ENCODE measurements at places on chromosomes 11 and 22.

DNA sequence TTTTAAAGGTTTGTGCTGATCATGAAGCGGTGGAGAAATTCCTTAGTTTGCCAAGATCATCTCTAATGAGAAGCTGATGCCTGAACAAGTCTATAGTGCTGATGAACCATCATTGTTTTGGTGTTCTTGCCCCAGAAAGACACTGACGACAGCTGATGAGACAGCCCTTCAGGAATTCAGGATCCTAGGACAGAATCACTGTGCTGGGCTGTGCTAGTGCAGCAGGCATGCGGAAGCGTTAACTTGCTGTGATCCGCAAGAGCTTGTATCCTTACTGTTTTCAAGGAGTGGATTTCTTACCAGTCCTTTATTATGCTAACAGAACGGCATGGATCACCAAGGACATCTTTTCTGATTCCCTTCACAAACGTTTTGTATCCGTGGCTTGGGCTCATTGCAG is 104.1 kb downstream of the TBC1D22A start:
- no peak for DNase-seq

- DNase-seq = no peak
Observed at GRCh38 chr11:113628912-113629311, 77.2 kb downstream of the TMPRSS5 start.

GRCh38 chr22:40413873-40414272 is 43.5 kb downstream of the SGSM3 start:
- no peak for DNase-seq

DNA sequence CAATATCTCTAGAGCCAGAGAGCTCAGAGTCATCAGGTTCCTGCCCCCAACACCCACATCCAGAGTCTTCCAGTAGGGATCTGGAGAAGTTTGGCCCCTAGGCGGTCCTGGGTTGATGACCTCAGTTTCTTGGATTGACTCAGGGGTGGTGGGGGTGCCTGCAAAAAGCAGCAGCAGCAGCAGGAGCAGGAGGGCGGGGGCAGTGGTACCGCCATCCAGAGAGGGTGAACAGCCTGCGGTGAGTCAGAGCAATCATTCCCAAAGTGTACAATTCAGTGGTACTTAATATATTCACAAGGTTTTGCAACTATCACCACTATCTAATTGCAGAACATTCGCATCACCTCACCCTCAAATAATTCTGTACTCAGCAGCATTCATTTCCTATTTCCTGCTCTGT is 9.9 kb upstream of the SEC14L3 start:
- DNase-seq = no peak

DNA sequence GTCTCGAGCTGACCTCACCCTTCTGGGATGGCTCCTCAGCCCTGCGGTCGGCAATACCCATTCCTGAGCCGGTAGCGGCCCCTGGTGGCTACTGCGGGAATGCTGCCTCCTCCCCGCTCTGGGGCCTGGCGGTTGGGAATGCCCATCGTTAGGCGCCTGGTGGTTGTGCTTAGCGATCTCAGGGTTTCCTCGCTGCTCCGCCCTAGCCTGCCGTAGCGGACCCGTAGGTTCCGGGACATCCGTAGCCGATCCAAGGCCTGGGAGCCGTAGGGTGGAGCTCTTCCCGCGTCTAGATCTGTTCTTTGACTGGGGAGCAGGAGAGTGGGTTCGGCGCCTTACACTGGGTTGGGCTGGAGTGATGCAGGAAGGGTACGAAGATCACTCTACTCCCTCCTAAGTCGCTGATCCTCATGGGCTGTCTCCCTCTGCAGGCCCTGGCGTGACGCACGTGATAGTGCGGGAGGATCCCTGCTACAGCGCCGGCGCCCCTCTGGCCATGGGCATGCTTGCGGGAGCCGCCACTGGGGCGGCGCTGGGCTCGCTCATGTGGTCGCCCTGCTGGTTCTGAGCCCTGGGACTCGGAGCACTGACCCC is 14.8 kb downstream of the PLEKHB1 start:
- DNase-seq = peak; percentile 89

GRCh38 chr11:123560006-123560405 is 94.4 kb downstream of the SCN3B start:
- peak; percentile 44 for DNase-seq

GRCh38 chr22:40383905-40384304 is 13.5 kb downstream of the SGSM3 start:
- no peak for DNase-seq

- no peak for DNase-seq
Observed at GRCh38 chr22:50699756-50700386, 27.2 kb downstream of the SHANK3 start.

- DNase-seq = no peak
Observed at GRCh38 chr22:37741312-37741795, 44.5 kb downstream of the TRIOBP start.

GRCh38 chr11:9840460-9841004 is 176.7 kb downstream of the SWAP70 start:
- no peak for DNase-seq

- no peak for DNase-seq
Observed at GRCh38 chr11:35464308-35464707, 45.0 kb upstream of the SLC1A2 start.

DNA sequence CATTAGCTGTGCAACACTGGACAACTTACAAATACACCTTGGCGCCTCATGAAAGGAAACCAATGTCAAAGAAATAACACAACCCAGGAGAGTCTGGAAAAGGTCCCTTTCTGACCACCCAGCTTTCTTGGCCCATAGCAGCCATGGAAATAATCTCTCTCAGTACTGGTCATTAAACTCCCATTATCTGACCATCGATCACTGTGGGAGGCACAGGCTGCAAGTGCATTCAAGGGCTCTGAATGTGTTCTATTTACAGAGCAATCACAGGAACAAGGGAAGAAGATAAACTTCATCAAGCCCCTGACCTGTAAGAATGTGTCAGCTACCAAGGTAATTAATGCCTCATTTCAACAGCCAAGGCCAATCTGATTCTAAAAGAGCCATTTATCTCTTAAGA is 40.1 kb downstream of the CTSC start:
- no peak for DNase-seq

- DNase-seq = peak; percentile 90
Observed at GRCh38 chr11:117378976-117379865, 51.6 kb downstream of the CEP164 start.

DNA sequence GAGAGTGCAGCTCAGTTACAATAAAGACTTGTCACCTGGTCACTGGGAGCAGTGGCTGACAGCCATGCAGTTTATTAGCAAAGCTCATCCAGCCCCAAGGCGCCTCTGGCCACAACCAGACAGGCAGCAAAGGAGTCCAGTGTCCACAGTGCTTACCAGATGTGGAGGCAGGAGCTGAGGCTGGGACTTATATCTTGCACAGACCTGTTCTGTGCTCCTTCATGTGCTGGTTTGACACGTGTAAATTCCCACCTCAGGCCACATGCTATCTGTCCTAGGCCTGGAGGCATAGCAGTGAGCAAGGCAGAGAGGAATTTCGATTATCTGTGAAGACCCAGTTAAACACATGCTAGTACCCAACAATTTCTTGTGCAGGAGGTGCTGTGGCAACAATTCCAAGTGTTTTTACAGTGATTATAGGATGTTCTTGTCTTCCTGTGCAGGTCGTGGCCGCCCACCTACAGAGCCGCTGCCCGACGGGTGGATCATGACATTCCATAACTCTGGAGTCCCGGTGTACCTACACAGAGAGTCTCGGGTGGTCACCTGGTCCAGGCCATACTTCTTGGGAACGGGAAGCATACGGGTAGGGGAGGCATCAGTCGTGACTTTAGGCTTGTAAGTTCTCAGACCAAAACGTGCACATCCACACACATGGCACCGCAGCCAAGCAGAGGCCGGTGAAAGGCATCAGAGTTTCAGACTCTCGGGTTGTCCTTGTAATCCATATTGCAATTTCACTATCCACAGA is 9.4 kb downstream of the DGCR8 start:
- DNase-seq = no peak

DNA sequence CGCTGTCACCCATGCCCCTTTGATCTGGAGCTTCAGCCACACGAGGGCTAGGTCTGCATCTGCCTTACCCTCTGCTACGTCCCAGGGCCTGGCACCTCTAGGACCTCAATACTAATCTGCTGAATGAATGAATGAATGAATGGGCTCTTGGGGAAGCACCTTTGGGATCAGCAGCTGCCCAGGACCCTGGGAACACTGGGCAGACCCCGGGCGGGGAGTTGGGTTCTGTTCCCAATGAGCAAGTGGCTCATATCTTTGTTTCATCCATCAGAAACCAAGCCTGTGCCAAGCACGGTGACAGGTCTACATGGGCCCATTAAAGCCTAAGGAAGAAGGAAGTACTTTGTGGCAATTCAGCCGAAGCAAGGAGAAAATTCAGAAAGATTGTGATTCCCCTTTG is 41.5 kb upstream of the SHISAL1 start:
- DNase-seq = no peak

DNA sequence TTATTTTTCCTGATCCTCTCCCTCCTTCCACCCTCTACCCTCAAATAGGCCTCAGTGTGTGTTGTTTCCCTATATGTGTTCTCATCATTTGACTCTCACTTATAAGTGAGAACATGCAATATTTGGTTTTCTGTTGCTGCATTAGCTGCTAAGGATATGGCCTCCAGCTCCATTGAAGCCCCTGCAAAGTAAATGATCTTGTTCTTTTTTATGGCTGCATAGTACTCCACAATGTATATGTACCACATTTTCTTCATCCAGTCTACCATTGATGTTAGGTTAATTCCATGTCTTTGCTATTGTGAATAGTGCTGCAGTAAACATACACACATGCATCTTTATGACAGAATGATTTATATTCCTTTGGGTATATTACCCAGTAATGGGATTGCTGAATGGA is 13.3 kb upstream of the RASSF10 start:
- no peak for DNase-seq

- peak; percentile 88 for DNase-seq
Observed at GRCh38 chr22:45263463-45264269, 21.1 kb upstream of the UPK3A start.

GRCh38 chr22:37243402-37244113 is 511 bp downstream of the RAC2 start:
- no peak for DNase-seq

GRCh38 chr11:44848963-44849350 is 101.7 kb downstream of the TP53I11 start:
- DNase-seq = no peak

- peak; percentile 48 for DNase-seq
Observed at GRCh38 chr11:121614636-121615240, 162.0 kb upstream of the SORL1-AS1 start.

DNA sequence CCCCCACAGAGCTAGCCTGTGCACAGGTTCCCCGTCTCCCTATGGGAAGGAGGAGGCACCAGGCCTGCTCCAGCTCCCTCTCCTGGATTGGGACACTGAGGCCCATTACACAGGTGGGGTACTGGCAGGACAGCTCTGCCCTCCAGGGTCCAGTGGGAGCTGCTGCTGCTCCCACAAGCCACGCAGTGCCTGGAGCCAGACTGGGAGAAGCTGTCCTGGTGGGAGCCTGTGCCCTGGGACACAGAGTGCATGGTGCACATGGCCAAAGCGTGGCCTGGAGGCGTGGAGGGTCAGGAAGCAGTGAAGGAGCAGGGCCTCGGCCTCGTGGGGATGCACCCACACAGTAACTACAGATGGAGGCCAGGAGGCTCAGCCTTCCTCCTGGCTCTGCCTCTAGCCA is 27.5 kb downstream of the DUSP8 start:
- DNase-seq = no peak
